ENCODE measurements at places on chromosomes 16 and 17.

DNA sequence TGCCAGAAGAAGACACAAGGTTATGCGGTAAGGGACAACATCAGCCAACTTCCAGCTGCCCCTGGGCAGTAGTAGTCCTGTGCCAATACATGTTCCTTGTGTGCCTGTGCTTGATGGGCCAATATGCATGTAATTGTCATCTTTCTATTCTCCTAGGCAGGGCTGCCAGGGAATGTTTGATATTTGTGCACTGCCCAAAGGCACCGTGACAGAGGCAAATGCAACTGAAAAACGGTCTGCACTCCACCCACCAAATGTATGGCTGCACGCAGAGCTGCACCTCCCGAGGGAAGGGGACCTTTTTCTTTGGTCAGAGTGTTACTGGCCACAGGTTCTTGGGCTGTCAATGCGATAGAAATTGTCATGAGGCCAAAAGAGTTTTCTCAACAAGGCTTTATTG, 207.1 kb downstream of the LGALS9B start:
- DNase-seq: no peak
- H3K27me3 ChIP-seq: no peaks in the 10 kb centered on the region
- H3K4me1 ChIP-seq: peaks cover 23% of the 10 kb centered on the region
- no peak overlapping the region for H3K27ac ChIP-seq
- no peak overlapping the region for H3K4me3 ChIP-seq

DNA sequence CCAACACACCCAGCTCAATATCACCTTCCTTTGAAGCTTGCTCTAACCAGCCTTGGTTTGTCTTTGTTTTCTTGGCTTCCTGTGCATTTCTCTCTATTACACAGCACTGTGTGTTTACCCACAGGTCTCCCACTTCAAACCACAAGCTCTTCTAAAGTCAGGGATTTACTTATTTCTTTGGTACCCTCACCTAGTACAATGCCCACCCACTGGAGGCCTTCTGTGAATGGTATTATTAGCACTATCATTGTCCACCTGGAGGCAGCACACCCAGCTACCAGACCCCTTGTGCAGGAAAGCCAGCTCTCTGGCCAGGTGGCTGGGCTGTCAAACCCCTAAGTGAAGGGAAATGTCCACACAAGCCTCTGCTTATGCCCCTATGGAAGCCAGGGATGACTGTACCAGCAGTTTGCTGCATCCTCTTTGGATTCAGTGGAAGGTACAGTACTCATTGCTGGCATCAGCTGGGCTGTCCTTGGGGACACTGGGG, 9.4 kb upstream of the TOP2A start:
- no peak for DNase-seq
- H3K27ac ChIP-seq: no peak overlapping the region
- H3K4me1 ChIP-seq: peaks cover 32% of the 10 kb centered on the region
- H3K27me3 ChIP-seq: peaks cover 3% of the 10 kb centered on the region

DNA sequence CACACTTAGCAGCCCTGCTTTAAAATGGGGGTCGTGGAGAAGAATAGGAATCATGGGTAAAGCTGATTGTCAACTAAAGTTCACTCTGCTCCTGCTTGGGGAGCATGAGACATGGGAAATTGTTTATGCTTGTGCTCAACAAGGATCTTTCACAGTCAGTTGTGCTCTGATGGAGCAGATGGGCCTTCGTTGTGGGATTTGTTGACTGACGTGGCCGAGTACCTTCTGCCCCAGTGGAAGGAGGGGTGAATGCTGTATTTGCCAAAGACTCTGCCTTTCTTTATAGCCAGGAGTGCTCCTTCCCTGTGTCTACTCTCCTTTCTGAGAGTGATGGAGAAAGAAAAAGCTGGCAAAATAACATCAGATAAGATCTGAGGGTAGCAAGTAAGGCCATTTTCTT, 11.4 kb downstream of the ARSG start:
- H3K27ac ChIP-seq: no peak overlapping the region
- H3K27me3 ChIP-seq: no peaks in the 10 kb centered on the region
- H3K36me3 ChIP-seq: no peaks in the 10 kb centered on the region
- no peak overlapping the region for H3K4me3 ChIP-seq
- DNase-seq: no peak
- H3K4me1 ChIP-seq: peaks cover 9% of the 10 kb centered on the region

DNA sequence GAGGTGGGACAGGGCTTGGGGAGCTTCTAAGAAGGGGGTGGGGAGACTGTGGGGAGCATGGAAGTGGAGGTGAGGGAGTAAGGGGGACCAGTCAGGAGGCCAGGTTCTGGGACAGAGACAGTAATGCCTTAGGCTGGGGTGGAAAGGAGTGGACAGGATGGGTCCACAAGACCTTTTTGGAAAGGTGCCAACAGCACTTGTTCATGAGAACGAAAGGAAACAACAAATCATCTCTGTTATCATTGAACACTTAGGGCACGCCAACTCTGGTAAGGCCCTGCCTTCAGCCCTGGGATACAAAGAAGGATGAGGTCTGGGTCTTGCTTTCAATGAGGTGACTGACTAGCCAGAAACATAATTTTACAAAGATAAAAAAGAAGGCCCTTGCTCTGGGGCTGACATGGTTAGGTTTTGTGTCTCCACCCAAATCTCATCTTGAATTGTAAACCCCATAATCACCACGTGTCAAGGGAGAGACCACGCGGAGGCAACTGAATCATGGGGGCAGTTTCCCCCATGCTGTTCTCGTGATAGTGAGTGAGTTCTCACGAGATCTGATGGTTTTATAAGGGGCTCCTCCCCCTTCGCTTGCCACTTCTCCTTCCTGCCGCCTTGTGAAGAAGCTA, 113.8 kb downstream of the SLC39A11 start:
- H3K27me3 ChIP-seq: no peaks in the 10 kb centered on the region
- no peak overlapping the region for H3K4me3 ChIP-seq
- H3K27ac ChIP-seq: no peak overlapping the region
- no peak for DNase-seq
- peaks cover 3% of the 10 kb centered on the region for H3K36me3 ChIP-seq
- no peaks in the 10 kb centered on the region for H3K4me1 ChIP-seq
